ENCODE measurements at places on chromosomes 7 and 10.

GRCh38 chr10:70417568-70417967 lies 13.6 kb downstream of the EIF4EBP2 start:
- DNase-seq, result no peak

DNA sequence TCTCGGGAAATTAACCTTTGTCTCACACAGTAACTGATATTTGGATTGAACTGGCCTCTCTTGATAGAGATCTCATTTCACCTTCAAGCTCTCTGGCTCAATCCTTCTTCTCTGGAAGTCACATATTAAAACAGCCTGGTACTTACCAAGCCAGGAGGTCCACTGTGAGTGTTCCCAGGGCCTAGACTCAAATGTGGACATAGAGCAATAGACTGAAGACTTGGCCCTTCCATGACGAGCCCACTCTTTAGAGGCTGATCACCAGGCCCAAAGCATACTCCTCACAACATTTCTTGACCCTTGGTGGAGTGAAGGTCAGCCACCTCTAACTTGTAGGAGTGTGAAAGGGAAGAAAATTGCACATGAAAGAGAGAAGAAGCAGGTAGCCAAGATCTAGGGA lies 38.5 kb downstream of the COL1A2 start:
- no peak for DNase-seq

DNA sequence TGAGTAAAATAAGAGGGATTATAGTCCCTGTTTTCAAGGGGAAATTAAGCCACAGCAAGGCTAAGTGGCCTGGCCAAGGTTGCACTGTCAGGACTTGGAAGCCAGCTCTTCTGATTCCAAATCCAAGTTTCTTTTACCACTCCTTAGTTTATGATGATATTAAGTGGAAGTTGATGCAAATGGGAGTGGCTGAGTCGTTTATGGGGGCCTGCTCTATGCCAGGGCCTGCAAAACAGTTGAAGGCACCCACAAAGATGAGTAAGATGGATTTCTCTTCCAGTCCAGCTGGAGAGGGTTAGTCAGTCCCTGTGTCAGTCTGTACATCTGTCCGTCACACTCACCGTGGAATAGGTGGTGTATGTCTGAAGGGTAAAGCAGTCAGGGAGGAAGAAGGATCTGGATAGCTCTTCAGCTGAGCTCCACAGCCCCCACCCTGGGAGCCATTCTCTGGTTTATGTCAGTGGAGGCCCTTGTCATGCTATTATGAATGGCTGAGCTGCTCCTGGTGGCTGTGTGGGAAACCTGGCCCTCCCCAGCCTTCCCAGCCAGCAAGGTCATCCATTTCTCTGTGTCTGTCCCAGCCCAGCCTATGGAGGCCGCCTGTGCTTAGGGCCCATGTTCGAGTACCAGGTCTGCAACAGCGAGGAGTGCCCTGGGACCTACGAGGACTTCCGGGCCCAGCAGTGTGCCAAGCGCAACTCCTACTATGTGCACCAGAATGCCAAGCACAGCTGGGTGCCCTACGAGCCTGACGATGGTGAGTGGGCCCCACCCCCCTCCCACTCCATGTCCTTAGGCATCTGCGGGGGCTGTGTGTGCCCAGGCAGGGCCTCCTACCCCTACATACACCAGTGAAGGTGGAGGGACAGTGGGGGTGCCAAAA lies 44.5 kb downstream of the TBATA start:
- DNase-seq, result no peak

DNA sequence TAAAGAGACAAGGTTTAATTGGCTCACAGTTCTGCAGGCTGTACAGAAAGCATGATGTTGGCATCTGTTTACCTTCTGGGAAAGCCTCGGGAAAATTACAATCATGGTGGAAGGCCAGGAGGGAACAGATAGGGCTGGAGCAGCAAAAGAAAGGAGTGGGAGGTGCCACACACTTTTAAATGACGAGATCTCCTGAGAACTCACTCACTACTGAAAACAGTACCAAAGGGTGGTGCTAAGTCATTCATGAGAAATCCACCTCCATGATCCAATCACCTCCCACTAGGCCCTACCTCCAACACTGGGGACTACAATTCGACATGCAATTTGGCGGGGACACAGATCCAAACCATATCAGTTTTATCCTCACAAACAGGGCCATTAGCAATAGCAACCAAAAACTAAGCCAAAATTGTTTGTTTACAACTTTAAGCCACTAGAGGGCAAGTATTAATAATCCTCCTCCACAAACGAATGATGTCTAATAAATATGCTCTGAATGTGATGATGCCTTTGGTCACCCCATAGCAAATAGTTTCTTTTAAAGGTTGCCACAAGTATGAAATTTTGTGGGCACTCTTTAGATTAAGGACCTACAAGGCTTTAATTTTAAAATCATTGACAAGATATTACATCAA lies 129.2 kb upstream of the NRBF2 start:
- no peak for DNase-seq

- DNase-seq, result no peak
These were observed 51.0 kb downstream of the MLLT10 start for GRCh38 chr10:21584834-21585530.

DNA sequence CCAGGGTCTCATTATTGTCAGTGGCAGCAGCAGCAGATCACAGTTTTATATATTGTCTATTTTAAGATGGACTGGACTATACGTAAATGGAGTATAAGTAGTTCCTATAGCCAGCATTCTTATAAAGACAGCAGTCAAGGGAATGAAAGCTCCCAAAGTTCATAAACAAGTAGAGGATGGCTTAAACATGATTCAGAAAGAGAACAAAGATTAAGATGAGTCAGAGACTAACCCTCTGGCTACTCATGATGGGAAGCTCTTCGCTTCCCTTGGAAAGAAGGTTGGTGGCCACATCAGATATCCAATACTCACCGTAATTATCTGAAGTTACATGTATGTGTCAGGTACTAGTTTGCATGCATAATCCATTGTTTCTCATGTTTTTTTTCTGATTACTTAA lies 277.0 kb downstream of the INHBA start:
- peak; percentile 70 for DNase-seq

- no peak for DNase-seq
These were observed 1.2 kb downstream of the TACC2 start for GRCh38 chr10:121990015-121990677.

- no peak for DNase-seq
These were observed 21.8 kb upstream of the AKR1B1 start for GRCh38 chr7:134480730-134481129.

DNA sequence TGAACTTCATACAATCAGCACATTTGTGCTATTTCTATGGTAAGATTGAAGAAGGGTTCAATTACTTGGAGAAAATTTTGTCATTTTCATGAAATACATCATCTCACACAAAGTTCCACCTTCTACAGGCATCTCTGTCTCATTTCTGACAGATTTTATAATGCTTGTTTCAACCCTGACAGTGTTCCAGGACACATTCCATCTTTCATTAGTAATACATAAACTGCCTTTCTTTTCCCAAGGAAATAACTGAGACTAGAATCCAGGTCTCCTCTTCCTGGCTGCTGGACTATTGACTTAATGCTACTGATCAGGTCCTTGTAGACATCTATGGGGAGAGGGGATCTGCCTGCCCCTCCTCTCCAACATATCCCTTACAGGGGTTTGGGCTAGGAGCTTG lies 70.1 kb upstream of the PLPP4 start:
- DNase-seq, result no peak

- DNase-seq, result no peak
These were observed 19.1 kb downstream of the BET1 start for GRCh38 chr7:93985101-93985500.

- no peak for DNase-seq
These were observed 150.6 kb upstream of the STEAP4 start for GRCh38 chr7:88457320-88457719.

DNA sequence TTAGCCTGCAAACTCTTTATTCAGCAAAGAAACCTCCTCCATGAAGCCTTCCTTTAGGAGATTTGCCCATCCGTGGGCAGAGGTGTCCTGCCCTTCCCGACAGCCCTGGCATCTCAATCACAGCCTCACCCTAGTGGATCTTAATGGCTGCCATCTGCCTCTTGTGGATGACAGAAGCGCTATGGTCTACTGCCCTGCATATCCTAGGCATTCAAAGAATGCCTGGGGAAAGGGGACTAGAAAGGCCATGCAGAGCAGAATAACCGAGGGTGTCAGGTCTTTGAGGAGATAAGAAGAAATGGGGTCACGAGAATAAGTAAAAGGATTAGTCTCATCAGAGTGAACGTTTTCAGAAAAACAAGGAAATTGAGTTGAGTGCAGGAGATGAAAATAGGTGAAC lies 57.7 kb upstream of the SPOCK2 start:
- no peak for DNase-seq

DNA sequence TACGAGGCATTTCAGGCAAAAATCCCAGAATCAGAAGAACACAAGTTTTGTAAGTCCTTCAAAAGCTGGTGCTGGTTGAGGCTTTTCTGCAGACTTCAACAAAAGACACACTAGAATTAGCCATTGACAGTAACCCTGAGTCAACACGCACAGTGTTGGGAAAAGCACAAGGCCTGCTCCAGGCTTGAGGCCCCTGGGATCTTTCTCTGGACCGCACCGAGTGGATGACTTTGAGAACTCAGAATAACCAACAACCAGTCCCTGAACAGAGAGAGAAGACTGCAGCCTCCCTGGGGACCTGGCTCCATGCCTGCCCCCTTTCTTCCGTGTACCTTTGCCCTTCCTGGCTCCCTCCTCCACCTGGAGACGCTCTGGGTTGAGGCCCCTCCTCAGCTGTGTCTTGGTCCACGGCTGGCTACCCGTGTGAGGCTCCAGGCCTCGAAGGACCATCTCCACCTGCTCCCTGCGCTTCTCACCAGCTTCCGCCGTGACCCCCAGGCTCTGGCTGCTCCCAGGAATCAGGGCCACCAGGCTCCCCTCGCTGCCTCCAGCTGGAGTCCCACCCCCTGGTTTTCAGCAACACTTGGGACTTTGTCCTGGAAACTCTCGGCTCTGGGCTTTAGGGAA lies 28.4 kb downstream of the DIP2C start:
- peak; percentile 17 for DNase-seq
